NK-92 treated with Interleukin-12 subunit alpha and Interleukin-12 subunit beta, amount 100 ng/mL, for 24 hours (cell line): ENCODE measurements at places on chromosomes 2 and 18.

GRCh38 chr2:113124181-113124961 lies 3.0 kb upstream of the IL1RN start:
- no peak for DNase-seq

DNA sequence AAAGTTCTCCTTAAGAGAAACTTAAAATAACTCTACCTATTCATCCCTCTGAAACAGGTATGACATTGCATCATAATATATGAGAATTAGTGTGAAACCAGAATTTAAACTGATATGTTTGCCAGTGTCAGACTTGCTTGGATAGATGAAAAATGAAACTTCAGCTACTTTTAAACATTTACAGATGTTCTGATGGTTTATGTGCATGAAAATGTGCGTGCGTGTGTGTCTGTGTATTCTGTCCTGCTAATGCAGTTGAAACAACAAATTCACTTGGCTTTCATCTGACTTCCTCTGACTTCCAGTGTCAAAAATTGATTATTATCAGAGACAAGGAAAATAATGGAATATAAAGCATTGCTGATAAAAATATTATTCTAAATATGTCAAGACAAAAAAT lies 719.4 kb downstream of the LRP1B start:
- no peak for DNase-seq

DNA sequence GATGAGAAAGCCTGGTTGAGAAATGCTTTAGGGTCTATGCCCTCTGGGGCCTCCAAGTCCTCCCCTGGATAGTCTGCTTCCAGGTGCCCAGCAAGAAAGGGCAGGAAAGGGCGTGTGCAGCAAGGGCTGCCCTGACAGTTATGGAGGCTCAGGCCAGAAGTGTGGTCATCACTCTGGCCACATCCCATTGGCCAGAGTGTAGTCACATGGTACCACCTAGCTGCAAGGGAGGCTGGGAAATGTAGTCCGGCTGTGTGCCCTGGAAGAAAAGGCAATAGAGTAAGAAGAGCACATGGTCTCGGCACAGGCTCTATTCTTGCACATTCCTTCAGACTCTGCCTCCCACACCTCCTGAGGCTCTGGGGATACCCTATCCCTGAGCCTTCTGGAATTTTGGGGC lies 35.7 kb downstream of the ODC1 start:
- DNase-seq = no peak

DNA sequence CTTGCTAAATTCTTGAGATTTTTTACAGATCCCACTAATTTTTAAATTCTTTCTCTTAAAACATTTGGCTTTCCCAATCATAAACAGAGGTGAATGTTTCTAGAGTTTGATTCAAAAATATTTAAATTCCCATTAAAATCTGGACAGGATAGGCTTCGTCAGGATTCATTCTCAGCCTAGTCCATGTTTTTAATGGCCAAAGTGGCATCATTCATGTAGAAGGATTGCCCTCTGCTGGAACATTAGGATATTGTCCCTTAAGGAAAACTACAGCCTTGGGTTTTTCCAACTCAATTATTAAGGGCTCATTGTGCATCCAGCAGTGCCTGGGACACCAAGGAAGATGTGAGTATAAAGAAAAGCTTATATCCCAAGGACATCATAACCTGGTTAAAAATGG lies 71.7 kb downstream of the TPGS2 start:
- no peak for DNase-seq

GRCh38 chr2:132911726-132912724 lies 242.0 kb upstream of the LYPD1 start:
- no peak for DNase-seq

- no peak for DNase-seq
Measured at GRCh38 chr2:238137885-238138284, 583 bp upstream of the KLHL30 start.

DNA sequence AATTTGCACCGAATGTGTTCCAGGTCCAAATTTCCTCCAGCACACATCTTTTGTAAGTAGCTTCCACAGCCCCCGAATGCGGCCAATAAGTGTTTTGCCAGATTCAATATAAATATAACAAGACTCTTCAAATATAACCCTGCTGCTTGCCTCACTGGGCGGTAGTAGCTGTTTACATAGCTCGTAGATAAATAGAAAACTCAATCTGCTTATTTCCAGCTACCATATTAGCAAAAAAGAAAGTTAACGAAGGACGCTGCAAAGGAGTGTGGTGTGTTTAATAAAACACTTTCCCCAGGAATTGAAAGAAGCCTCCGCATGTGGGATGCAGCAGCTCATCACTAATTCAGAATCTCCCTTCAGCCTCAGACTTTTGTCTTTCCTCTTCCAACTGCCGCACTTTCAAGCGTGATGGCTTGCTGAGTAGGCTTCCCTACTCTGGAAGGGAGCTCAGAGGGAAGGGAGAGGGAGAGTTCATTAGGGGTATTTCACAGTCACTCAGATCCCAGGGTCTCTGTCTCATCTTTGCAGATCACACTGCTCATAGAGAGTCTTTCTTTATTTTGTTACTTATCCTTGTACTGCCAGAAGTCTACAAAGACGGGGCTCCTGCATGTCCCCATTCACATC lies 367.0 kb downstream of the RND3 start:
- DNase-seq = no peak

GRCh38 chr2:1744446-1745170 lies at the start of gene PXDN:
PXDN (minus strand) TSS chr2:1744515; CDS start chr2:1744455, 60 bp downstream.
- no peak for DNase-seq

- no peak for DNase-seq
Measured at GRCh38 chr2:75025633-75026380, 67.4 kb downstream of the POLE4 start.

DNA sequence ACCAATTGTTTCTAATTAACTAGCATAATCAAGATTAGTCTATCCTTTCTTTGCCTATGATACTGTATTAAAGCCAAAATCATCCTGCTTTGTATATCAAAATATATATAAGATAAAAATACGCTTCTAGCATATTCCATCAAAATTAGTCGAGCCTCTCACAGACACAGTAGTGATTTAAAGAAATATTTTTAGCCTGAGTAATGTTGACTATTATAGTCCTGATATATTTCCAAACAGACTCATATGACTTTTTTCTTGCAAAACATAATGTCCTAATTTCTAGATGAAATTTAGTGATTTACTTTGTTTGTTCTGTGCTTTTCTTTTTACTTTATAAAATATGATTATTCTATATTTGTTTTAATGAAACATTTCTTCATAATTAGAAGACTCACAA lies 30.9 kb downstream of the FAP start:
- no peak for DNase-seq
